GM13977 (cell line): ENCODE measurements at places on chromosomes 13 and 19.

DNA sequence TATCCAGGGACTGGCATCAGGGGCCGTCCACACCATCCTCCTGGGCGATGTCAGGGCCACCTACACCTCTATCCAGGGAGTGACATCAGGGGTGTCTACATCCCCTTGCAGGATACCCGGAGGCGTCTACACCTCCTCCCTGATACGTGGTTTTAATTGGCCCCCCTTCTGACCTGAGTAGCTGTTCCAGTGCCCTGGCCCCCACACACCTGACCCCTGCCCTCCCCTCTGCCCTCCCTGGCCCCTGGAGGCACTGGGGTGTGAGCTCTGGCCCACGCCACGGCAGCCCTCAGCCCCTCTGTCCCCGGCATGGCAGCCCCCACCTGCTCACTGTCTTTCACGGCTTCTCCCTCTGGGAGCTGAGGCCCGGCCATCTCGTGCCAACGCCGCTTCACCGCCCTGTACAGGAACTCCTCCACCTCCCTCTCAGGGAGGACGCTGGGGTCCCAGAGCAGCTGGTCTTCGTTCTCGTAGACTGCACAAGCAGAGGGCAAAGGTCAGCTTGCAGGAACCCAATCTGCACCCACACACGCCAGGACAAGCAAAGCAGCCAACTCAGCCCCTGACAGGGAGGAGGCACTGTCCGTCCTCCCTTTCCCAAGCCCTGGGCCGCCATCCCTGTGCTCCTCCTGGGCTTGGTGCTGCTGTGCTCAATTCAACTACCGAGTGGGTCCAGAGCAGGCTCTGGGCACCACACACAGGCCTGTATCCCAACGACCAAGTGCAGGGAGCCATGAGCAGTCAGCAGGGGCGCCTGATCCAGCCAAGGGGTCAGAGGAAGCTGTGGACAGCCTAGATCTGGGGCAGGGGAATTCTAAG lies 22.2 kb upstream of the PLPP2 start:
- no peak for DNase-seq

DNA sequence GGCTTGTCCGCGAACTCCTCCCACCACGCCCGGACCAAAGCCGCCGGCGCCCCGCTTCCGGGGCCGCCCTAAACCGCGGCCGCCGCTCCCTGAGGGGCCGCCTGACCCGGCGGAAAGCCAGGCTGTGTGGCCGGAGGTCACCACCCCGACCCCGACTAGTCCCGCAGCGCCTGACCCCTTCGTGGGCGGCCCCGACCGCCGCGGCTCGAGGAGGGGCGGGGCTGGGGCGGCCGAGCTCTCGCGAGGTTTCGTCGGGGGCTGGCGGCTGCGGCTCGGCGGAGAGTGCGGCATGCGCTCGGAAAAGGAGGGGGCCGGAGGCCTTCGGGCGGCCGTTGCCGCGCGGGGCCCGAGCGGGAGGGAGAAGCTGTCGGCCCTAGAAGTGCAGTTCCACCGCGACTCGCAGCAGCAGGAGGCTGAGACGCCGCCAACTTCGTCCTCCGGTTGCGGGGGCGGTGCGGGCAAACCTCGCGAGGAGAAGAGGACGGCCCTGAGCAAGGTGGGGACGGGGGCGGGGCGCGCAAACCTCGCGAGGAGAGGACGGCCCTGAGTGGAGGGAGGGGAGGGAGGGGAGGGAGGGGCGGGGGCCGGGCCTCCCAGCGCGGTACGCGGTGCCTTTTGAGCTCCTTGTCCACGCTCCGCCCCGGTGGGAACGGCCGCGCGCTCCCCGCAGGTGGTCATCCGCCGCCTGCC lies at the start of gene UPF3A:
Gene UPF3A, plus strand, starts transcription at position 251 of the 690 bp plus-strand sequence. Its CDS starts 39 bp downstream, at position 290.
- DNase-seq, result peak; percentile 92

GRCh38 chr13:73599232-73600128 lies 534.7 kb downstream of the KLF12 start:
- no peak for DNase-seq

- DNase-seq, result no peak
Observed at GRCh38 chr19:49570997-49571676, 9.2 kb downstream of the NOSIP start.

- peak; percentile 95 for DNase-seq
Observed at GRCh38 chr19:7925171-7925851, 624 bp downstream of the CTXN1 start.

- DNase-seq, result no peak
Observed at GRCh38 chr13:97319113-97319720, 97.1 kb downstream of the MBNL2 start.

GRCh38 chr13:97328222-97328790 lies 105.7 kb upstream of the RAP2A start:
- DNase-seq, result no peak

- no peak for DNase-seq
Observed at GRCh38 chr19:51702103-51702824, 9.1 kb downstream of the SPACA6 start.

- peak; percentile 77 for DNase-seq
Observed at GRCh38 chr19:8017808-8018207, 12.4 kb upstream of the ELAVL1 start.

DNA sequence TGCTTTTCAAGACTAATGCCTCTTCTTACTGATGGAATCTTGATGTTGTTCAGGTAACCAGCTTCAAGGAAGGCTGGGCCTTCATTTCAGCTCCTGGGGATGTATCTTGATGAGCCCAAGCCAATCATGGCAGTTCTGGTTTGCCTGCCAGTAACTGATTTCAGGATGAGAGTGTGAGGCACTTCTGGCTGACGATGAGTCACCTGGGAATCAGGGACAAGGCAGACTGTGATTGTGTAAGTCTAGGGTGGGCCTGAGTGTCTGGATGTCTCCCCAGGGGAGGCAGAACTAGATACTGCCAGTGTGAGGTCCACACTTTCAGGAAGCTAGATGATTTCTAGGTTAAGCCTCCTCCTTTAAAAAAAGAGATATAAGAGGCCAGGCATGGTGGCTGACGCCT lies 77.3 kb upstream of the KL start:
- no peak for DNase-seq

DNA sequence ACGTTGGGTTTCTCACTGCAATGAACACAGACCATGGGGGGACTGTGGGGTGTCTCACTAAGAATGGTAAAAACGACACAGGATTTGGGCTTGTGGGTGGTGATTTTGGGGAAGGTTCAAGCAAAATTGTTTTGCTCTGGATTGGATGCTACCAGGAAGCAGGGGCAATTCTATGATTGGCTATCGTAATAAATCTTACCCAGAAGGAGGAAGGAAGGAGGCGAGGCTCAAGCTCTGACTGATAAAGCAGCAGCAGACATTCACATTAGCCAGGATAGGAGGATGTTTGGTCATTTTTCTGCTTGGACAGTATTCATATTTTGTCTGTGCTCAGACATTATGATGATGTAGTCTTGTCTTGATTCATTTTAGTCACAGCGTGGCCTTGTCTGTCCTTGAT lies 1.5 kb downstream of the ZNF576 start:
- no peak for DNase-seq

DNA sequence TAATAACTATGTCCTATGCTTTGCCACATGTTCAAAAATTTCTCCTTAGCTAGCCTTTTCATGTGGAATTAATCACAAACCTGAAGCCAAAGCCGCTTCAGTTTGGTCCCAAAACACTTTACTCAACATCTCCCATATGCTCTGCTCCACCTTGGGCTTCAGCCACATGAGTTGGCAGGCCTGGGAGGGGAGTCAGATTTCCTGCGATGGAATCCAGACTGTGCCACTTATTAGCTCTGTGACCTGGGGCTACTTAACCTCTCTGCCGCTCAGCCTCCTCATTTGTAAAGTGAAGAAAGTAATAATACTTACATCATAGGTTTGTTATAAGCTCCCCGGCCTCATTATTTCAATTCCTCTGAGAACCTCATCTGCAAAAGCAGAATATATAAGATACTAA lies 272.0 kb downstream of the LMO7 start:
- DNase-seq, result no peak
